ENCODE measurements at places on chromosomes 13 and 19.

DNA sequence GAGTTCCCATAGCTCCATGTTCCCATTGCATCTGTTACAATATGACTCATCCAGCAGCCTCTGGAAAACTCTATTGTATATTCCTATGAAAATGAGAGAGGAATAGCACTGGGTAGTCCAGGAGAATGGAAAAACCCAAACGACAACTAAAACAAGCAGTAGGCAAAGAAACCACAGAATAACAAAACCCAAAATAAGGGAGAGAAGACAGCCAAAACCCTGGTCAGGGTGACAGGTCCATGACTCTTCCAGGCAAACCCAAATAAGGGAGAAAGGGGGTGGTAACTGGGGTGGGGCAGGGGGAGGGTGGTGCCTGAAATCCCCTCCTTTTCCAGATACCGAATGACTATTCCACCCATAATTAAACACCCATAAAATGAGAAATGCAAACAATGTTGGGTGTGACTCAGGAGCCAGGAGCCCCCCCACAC, 4.0 kb upstream of the ZNF8 start:
- no peak for DNase-seq

GRCh38 chr19:1132552-1133383, 29.0 kb downstream of the GPX4 start:
- no peak for DNase-seq

- DNase-seq: no peak
Observed at GRCh38 chr19:15199661-15200552, 888 bp downstream of the NOTCH3 start.

GRCh38 chr19:14127176-14127575, 9.2 kb downstream of the ASF1B start:
- no peak for DNase-seq

- DNase-seq: no peak
Observed at GRCh38 chr19:3969435-3970312, 1.2 kb downstream of the DAPK3 start.

GRCh38 chr13:79614250-79614918, 133.4 kb downstream of the NDFIP2 start:
- no peak for DNase-seq

DNA sequence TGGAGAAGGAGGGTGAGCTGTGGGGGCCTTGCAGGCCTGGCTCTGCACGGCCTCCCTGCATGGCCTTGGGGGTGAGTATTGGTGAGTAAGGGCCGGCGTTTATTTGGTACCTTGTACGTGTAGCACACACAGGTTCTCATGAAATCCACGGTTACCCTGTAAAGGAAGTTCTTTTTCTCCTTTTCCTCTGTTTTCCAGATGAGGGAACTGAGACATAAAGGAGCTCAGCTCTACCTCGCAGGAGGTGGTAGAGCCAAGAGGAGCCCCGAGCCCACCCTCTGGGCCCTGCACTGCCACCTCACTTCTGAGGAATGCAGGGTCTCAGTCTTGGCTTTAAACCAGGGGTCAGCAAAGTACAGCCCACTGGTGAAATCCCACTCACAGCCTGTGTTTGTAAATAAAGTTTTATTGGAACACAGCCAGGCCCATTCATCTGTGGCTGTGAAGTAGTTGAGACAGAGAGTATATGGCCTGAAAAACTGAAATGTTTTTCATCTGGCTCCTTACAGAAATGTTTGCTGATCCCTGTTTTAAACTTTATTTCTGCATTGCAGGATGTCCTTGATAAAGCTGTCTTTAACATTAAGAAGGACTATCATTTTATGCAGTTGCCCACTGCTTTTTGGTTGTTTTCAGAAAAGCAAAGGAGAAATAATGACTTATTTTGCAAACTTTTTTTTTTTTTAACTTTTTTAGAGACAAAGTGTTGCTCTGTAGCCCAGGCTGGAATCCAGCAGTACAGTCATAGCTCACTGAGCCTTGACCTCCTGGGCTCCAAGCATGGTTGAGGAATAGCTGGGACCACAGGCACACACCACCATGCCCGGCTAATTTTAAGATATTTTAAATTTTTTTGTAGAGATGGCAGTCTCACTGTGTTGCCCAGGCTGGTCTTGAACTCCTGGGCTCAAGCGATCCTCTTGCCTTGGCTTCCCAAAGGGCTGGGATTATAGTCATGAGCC, 6.4 kb downstream of the EPN1 start:
- no peak for DNase-seq

- DNase-seq: no peak
Observed at GRCh38 chr13:34570698-34571353, 371.2 kb upstream of the NBEA start.

GRCh38 chr13:91248249-91248648, 99.2 kb upstream of the MIR17HG start:
- DNase-seq: no peak

DNA sequence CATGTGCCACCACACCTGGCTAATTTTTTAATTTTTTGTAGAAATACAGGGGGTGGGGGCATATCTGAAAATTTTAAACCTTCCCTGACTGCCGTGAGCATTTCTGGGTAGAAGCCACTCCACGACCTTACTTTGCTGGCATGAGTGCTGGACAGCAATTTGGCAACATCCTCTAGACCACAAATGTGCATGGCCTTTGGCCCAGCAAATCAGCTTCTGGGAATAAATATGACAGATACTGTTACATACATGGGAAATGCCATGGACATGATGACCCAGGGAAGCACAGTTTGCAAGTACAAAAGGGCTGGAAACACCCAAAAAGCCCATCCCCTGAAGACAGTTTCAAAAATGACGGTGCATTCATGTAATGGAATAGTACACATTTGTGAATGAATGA, 3.2 kb upstream of the PVR start:
- no peak for DNase-seq

GRCh38 chr13:88248393-88248792, 577.2 kb downstream of the SLITRK5 start:
- no peak for DNase-seq

DNA sequence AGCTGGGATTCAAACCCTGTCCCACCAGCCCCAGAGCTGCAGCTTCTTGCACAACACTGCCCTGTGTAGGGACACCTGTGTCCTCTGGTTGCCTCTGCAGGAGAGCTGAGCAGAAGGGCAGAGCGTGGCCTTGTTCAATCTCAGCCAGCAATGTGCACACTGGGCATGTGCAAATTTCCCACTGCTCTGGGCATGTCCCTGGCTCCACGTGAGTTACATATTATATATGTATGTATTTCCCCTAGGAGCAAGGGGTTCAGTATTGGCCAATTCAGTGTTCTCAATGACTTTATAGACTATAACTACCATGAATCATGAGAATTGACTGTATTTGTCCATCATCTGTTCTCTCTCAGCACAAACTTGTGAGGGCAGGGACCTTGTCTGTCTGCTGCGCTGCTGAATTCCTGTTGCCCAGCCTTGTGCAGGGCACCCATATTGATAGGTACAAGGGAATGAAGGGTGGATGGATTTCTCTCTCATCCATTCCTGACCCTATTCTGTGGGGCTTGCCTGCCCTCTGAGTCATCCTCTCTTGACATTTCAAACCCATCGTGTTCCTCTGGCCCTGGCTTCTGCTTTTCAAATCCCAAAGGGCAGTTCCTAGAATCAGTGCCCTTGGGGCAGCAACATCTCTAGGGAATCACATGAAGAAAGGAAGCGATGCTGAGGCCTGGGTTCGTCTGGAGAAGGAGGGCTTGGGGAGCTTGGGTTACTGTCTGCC, 69.7 kb downstream of the ERICH6B start:
- DNase-seq: no peak

Measured in activated T-cell treated with anti-CD3 and anti-CD28 coated beads for 48 hours (primary cell).